ENCODE measurements at places on chromosomes 5 and 9. TPM values are rescaled to one million over a fixed set of nuclear protein-coding genes. Genes with fewer than 3 reads are reported as not detected.

The SLC6A18 gene
- total RNA-seq: not detected

The SLC36A3 gene
- total RNA-seq: not detected

The NFX1 gene
- 23.4 TPM for total RNA-seq

The SEMA4D gene
- total RNA-seq: 0.06 TPM

The PSD2 gene
- total RNA-seq: not detected

The S1PR3 gene
- 3.2 TPM for total RNA-seq

The CNTLN gene
- 15.1 TPM for total RNA-seq

The IL13 gene
- not detected for total RNA-seq

The PCDHGB1 gene
- total RNA-seq: 8.1 TPM

The LAMC3 gene
- total RNA-seq: not detected

The SKP2 gene
- total RNA-seq: 62.6 TPM

The HTR4 gene
- 0.26 TPM for total RNA-seq
